ENCODE measurements at places on chromosomes 3 and 15.

DNA sequence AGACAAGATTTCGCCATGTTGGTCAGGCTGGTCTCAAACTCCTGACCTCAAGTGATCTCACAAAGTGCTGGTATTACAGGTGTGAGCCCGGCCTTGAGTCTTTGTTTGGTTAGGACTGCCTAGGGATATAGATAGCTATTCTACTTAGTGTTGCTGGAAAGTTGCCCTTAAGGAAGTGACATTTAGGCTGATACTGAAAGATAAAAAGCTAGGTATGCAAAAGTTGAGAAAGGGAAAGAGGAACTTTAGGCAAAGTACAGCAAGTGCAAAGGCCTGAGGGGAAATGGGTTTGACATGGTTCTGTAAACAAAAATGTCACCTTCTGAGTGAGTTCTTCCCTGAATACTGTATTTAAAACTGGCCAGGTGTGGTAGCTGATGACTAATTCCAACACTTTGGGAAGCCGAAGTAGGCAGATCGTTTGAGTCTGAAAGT lies 111.5 kb downstream of the ZNF609 start:
- DNase-seq, result no peak
- peak overlapping the region; percentile 57 for H3K27ac ChIP-seq
- H3K4me1 ChIP-seq, result peaks cover 42% of the 10 kb centered on the region
- peaks cover 20% of the 10 kb centered on the region for H3K36me3 ChIP-seq
- H3K4me3 ChIP-seq, result no peak overlapping the region

GRCh38 chr3:169822540-169822939 lies 9.8 kb upstream of the LRRC34 start:
- H3K27ac ChIP-seq, result no peak overlapping the region
- peaks cover 14% of the 10 kb centered on the region for H3K27me3 ChIP-seq
- no peak for DNase-seq
- no peaks in the 10 kb centered on the region for H3K4me1 ChIP-seq
- H3K36me3 ChIP-seq, result no peaks in the 10 kb centered on the region

GRCh38 chr3:159938714-159939113 lies 49.9 kb upstream of the IL12A start:
- no peak overlapping the region for H3K4me3 ChIP-seq
- H3K4me1 ChIP-seq, result peaks cover 4% of the 10 kb centered on the region
- H3K27ac ChIP-seq, result no peak overlapping the region
- no peak for DNase-seq

DNA sequence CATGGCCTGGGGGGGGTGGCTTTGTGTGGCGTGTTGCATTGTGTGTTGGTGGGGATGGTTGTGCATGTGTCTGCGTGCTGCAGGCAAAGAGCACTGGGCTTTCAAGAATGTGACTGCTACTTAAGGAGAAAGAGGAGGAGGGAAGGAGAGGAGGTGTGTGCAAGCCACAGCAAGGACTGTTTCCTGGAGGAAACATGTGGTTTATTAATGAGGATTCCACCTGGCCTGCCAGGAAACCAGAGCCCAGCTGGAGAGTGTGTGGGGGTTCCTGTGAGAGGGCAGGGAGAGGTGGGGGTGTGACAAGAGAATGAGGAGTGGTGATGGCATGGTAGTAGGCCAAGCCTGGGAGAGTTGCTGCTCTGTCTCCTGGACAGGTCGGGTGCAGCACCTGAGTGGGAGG lies 258.1 kb upstream of the ROPN1 start:
- peaks cover 21% of the 10 kb centered on the region for H3K27me3 ChIP-seq
- H3K4me1 ChIP-seq, result peaks cover 4% of the 10 kb centered on the region
- H3K27ac ChIP-seq, result no peak overlapping the region
- H3K4me3 ChIP-seq, result no peak overlapping the region
- no peak for DNase-seq
- H3K36me3 ChIP-seq, result no peaks in the 10 kb centered on the region

All from activated CD8-positive, alpha-beta T cell treated with anti-CD3 and anti-CD28 coated beads, Interleukin-2, amount 10 ng/mL, durations not matched to agents 7 days and 5 days (primary cell).